ENCODE measurements at places on chromosomes 4 and X.

GRCh38 chr4:136342666-136343065 is 1189.6 kb downstream of the PCDH18 start:
- DNase-seq = no peak

DNA sequence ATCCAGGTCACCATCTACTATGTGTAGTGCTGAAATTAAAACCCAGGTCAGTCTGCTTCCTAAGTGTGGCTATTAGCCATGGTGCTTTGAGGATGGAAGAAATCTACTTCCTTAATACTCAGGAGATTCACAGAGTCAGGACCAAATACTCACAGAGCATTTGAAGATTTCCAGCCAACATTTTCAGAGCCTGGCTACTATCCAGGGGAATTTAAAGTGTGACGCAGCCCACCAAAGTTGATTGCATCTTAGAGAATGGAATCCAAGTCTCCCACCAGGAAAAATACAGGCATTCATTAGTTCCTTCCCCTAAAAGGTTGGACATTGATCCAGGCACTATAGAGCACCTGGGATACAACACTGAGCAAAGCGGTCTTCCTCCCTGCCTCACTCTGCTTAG is 83.8 kb downstream of the HS3ST1 start:
- DNase-seq = no peak

GRCh38 chr4:150584111-150584915 is 2.4 kb downstream of the MAB21L2 start:
- no peak for DNase-seq

DNA sequence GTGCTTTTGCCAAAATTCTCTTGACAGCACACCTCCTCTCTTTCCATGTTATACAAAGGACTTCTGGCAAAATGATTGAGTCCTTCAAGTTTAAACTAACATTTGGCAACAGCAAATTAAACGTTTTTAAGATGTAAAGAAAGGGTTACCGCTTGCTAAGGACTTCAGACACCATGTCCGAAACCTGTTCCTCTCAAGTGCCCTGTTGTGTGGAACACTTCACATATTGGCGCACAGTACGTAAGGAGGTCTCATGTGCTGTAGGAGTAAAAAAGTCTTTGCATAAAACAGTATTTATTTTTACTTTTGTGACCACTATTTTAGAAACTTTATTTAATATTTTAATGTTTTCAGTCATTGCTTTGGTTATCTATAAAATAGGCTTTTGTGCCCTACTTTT is 33.7 kb upstream of the HPRT1 start:
- DNase-seq = no peak
